ENCODE measurements at places on chromosomes 1 and 21. TPM values are rescaled to one million over a fixed set of nuclear protein-coding genes. Genes with fewer than 3 reads are reported as not detected.

FCRLA gene
- not detected for total RNA-seq

GUCA2B gene
- total RNA-seq = 0.26 TPM

GSTM1 gene
- not detected for total RNA-seq

TSPAN1 gene
- total RNA-seq = 165 TPM

AMY1A gene
- not detected for total RNA-seq

GRIK1 gene
- total RNA-seq = not detected

SLC50A1 gene
- 47.5 TPM for total RNA-seq

CCDC27 gene
- total RNA-seq = not detected

KIF26B gene
- total RNA-seq = 0.74 TPM

KCNE2 gene
- 0.71 TPM for total RNA-seq

A3GALT2 gene
- total RNA-seq = 0.10 TPM

JAK1 gene
- 20.2 TPM for total RNA-seq

RNU1-4 gene
- total RNA-seq = under 0.01 TPM

GRCh38 chr1:219121679-219122078 is 52.0 kb upstream of the LYPLAL1 start:
- DNase-seq = no peak

DNA sequence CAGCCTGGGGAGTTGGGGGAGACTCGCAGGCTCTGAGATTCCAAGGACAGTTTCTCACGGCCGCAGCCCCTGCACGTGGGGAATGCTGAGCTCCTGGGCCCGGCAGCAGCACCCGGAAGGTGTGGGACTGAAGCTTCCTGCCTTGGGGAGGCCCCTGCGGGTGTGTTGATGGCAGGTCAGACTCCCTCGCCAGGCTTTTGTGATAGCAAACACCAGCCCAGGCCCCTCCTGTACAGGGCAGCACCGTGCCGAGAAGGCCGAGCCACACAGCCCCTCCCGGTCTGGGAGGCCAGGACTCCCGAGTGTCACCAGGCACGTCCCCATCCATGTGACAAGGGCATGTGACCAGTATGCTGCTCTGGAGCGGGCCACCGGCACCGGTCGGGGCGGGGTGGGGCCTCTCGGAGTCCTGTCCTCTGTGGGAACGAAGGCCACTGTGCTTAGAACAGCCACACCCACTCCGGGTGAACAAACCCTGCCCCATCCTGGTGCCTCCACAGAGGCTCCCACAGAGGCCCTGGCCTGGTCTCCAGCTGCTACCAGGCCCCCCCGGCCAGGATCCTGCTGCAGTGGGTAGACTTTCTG is 31.1 kb upstream of the ARHGEF16 start:
- DNase-seq = no peak

DNA sequence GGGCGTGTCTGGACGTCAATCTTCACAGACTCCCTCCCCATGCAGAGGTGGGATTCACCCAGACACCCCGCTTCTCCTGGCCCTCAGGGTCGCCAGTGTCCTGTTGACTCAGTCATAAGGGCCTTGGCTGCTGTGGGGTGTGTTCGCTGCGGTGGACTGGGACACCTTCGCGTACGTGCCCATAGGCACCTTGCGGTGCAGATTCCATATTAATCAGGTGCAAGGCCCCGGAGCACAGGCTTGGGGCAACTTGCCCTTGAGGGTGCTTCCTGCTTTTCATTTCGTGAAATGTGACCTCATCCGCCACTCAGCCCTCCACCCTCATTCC is 398 bp upstream of the SLC30A10 start:
- DNase-seq = no peak

DNA sequence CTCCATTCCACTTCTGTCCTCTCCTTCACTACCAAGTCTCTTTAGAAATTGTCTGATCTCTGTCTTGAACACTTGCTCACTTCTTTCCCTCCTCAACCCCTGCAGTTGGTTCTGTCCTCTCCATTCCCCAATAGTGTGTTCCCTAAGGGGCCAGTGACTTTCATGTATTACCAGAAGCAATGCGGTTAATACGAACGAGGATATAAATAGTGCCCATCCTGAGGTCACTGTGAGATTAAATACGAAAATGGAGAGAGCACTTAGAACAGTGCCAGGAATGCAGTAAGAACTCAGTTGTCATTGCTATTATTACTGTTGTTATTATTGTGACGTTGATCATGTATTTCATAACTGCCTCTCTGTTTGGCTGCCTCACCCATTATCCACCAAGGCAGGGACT is 53.0 kb upstream of the ARTN start:
- no peak for DNase-seq

DNA sequence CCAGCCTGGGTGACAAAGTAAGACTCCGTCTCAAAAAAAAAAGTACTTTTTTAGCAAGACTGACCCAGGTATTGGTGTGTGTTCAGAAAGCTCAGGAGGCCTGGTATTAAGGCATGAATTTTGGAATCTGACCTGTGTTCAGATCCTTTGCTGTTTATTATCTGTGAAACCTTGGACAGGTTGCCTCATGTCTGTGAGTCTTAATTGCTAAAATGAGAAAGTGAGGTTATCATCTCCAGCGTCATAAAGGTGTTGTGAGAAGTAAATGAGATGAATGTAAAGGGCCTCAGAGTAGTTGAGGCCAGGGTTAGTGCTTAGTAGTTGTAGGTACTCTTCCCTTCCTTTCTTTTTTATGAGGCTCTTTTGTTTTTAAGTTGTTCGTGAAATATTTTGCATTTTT is 2.8 kb downstream of the C1orf50 start:
- DNase-seq = no peak

GRCh38 chr1:170210142-170210541 is 64.4 kb downstream of the NTMT2 start:
- no peak for DNase-seq

- no peak for DNase-seq
Observed at GRCh38 chr21:33345751-33346238, 21.0 kb downstream of the IFNAR1 start.

- no peak for DNase-seq
Observed at GRCh38 chr1:110070282-110070669, 196 bp downstream of the ALX3 start.

DNA sequence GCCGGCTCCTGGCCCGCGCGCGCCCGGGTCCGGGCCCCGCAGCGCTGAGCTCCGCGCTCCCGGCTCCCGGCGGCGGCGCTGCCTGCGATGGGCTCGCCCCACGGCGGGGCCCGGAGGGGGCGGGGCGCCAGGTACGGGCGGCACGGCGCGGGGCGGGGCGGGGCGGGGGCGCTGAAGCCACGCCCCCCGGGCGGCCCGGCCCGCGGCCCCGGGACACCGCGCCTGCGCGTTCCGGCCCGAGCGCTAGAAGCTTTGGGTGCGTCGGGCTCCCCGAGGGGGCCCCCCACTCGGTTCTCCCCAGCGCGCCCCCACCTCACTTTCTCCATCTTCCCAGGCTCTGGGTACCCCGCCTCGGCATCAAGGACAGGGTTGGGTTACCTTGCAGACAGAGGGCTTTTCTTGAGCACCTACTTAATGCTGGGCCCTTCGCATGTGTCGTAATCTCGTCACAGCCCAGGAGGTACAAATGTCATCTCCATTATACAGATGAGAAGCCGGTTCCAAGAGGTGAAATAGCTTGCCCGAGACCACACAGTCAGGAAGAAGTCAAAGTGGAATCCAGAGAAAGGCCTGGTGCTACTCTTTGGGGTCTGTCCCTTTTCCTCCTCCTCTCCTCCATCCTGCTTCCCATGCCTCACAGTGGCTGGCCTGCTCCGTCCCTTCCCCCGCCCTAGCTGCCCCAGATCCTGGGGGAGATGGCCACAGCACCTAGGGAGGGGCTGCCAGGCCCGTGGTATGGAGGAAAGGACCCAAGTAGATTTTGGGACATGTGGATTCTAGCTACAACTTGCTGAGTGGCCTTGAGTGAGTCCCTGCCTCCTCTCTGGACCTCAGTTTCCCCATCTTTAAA is 46.5 kb downstream of the RAP1GAP start:
- peak; percentile 61 for DNase-seq

DNA sequence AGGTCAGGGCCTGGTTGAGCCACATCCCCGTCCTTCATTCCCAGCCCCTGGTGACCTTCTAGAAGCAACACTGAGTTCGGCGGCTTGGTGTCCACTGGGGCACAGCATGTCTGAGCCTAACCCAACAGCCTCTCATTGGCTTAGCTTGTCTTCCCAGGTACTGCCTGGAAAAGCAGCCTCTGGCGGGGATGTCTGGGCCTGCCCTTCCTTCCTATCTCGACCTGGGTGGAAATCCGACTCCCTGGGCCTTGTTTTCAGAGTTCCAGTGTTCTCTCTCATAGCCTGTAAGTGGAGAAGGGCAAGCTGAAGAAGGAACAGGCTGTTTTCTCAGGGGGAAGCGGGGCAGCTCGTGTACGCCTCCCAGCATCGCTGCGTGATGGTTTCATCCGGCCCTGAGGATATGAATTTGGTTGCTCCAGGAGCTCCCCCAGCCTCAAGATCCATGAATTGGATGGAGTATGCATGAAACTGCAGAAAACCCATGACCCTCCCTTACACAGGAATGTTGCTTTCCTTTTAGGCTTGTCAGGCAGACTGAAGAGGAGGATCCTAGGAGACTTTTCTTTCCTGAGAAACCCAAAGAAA is 116.5 kb upstream of the IRF2BP2 start:
- no peak for DNase-seq

GRCh38 chr21:34185026-34185750 is 111.8 kb downstream of the MRPS6 start:
- DNase-seq = no peak

DNA sequence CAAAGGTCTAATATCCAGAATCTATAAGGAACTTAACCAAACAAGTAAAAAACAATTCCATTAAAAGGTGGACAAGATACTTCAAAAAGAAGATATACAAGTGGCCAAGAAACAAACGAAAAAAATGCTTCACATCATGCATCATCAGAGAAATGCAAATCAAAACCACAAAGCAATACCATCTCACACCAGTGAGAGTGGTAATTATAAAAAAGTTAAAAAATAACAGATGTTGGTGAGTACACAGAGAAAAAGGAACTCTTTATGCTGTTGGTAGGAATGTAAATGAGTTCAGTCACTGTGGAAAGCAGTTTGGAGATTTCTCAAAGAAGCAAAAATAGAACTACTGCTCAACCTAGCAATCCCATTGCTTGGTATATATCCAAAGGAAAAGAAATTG is 218.6 kb downstream of the SLC44A5 start:
- no peak for DNase-seq

- DNase-seq = peak; percentile 43
Observed at GRCh38 chr1:91851130-91852010, 34.6 kb downstream of the TGFBR3 start.

GRCh38 chr1:29284961-29285560 is 48.7 kb downstream of the PTPRU start:
- no peak for DNase-seq

- peak; percentile 35 for DNase-seq
Observed at GRCh38 chr1:225998560-225999226, 450 bp downstream of the SDE2 start.

- no peak for DNase-seq
Observed at GRCh38 chr1:228021355-228022030, 14.7 kb downstream of the WNT3A start.

DNA sequence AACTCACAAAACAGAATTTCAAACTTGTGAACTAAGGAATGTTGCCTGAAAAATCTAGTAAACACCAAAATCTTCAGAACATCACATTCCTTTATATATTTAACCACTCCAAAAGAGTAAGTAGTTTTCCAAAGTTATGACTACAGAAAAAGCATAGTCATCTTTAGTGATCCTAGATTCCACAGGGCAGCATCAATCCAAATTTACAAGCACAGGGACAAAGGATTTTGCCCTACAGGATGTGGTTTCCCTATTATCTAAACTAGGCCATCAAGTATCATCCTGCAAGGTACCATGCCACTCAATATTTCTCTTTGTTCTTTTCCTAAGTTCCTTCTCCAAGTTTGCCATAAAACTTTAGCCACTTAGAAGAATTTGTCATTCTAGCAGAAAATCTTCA is 33.0 kb downstream of the COP1 start:
- no peak for DNase-seq

All from HT-29 (cell line).